ENCODE measurements at places on chromosomes 3 and 15.

DNA sequence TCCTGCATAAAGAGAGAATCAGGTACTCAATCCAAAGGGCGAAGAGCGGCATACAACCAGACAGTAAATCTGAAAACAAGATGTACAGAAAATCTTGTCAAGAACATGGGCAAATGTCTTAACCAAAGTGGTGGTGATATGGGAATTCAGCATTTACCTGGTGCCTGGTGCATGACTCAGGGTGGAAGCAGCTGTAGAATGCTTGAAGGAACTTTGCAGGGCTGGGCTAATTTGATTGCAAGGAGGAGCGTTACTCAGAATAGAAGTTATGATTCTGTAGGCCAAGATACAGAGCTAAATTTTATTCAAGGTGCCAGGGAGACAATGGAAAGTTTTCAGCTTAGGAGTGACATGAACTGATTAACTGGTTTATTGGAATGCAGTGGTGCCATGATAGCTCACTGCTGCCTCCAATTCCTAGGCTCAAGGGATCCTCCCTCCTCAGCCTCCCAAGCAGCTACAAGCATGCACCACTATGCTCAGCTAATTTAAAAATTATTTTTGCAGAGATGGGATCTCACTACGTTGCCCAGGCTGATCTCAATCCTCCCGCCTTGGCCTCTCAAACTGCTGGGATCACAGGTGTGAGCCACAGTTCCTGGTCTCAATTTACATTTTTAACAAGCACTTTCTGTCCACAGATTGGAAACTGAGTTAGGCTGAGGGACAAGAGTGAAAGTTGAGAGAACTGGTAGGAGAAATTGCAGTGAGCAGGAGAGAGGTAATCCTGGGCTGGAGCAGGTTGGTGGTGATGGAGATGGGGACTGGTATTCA, 91.5 kb upstream of the TBC1D5 start:
- no peak for DNase-seq

DNA sequence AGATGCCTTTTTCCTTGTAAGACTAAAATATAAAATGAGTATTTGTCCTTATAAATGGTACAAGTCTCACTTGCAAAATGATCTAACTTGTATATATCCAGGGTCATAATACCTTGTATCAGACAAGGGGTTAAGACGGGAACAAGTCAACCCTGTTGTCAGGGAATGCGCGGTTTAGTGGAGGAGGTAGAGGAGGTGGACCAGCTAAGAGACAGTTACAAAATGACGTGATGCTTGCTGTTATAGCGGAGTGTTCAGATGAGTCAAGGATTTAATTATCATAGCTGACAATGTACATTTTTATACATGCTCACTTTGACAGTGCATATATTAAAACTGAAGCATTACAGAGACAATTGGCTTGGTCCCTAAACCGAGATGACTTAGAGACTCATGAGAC, 26.8 kb upstream of the KLHL25 start:
- no peak for DNase-seq

DNA sequence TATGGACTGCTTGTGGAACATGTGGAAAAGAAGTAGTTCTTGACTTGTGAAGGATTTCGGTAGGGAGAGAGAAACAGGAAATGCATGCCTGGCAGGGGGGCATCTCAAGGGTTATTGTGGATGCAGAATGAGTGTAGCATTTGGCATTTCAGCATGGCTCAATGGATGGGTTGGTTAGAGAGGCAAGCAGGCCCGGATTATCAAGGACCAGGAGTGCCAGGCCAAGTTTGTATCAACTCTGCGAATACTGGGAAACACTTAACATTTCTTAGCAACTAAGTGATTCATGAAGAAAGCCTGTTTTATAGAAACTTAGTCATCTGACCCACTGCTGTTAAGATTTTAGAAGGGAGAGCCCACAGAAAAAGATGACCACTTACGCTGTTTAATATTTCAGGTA, 33.6 kb downstream of the KIF15 start:
- DNase-seq, result no peak

DNA sequence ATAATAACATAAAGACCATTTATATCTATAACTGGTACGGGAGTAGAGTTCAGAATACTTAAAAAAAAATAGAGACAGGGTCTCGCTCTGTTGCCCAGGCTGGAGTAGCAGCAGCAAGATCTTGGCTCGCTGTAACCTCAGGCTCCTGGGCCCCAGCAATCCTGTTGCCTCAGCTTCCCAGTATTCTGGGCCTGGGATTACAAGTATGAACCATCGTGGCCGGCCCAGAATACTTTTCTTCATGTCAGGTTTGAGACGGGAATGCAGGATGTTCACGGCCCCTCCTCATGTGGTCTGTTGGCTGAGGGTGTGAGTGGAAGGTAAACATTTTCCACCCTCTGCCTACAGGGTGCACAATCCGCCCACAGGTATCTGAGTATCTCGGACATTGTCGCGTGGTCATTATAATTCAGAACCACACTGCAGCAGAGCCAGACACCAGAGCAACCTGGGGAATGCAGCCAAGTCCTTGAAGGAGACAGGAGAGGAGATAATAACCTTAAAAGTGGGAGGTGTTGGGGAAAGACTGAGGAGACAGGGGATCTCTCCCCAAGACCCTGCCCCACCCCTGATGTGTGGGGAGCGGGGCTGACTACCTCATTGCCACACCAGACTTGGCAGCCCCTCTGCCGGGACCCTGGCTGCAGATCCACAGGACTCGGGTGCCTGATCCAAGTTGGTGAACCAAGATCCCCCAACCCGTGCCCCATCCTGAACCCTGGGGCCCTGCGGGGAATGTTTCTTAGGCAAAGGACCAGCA, 106.8 kb downstream of the ADCY5 start:
- DNase-seq, result no peak

DNA sequence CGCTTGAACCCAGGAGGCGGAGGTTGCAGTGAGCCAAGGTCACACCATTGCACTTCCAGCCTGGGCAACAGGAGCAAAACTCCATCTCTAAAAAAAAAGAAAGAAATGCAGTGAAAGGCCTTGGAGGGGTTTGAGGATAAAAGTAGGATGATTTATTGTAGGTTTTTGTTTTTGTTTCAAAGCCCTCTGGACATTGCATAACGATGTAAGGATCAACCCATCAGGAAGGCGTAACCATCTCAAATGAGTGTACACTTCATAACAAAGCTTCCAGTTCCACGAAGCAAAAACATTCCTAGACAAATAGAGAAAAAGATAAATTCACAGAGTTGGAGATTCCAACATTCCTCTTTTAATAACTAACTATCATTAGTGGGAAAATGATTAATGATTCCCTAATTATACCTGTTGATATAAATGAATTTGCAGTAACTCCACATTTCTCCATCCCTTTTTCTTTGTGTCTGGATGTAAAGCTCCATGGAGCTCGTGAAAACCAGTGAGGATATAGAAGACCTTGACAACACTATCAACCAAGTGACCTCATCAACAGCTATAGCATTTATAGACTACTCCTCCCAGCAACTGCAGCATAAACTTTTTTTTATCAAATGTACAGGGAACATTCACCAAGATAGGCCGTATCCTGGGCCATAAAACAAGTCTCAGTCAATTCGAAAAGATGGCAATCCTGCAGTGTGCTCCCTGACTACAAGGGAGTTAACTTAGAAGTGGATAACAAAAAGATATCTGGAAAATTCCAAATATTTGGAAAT, 48.7 kb upstream of the PPP4R2 start:
- no peak for DNase-seq

GRCh38 chr3:46614431-46614830, 2.1 kb downstream of the FAM240A start:
- DNase-seq, result no peak

DNA sequence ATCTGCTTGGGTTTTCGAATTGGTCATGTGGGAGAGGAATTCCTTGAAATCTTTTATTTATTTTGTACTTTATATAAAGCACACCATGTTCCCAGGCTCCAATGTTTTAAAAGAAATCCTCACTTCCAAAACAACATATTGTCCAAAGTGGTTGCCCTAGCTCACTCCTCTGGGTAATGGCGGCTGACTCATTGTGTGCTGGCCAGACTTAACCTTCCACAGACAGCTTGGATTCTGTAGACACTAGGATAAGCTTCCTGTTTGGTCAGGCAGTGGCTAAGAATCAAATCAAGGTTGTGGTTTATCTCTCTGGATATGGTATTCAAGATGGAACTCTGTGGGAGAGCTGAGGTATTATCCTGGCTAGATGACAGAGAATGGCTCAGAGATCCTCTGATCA, 55.8 kb upstream of the FAM98B start:
- DNase-seq, result no peak

DNA sequence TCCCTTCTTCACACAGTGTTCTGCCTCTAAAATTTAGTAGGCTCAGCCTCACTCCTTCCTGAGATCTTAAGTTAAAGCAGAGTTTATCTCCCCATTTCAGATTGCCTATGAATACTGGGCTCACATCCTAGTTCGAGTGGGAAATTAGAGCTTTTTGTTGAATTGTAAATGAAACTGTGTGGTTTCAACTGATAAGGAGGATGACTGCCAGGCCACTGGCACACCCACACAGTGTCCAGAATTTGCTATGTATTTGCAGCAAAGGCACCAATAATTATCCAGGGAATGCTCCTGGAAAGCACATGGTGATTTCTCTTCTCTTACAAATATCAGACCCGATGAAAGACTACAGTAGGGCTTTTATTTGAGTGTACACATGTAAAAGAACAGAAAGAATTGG, 308.1 kb upstream of the COL8A1 start:
- DNase-seq, result no peak

DNA sequence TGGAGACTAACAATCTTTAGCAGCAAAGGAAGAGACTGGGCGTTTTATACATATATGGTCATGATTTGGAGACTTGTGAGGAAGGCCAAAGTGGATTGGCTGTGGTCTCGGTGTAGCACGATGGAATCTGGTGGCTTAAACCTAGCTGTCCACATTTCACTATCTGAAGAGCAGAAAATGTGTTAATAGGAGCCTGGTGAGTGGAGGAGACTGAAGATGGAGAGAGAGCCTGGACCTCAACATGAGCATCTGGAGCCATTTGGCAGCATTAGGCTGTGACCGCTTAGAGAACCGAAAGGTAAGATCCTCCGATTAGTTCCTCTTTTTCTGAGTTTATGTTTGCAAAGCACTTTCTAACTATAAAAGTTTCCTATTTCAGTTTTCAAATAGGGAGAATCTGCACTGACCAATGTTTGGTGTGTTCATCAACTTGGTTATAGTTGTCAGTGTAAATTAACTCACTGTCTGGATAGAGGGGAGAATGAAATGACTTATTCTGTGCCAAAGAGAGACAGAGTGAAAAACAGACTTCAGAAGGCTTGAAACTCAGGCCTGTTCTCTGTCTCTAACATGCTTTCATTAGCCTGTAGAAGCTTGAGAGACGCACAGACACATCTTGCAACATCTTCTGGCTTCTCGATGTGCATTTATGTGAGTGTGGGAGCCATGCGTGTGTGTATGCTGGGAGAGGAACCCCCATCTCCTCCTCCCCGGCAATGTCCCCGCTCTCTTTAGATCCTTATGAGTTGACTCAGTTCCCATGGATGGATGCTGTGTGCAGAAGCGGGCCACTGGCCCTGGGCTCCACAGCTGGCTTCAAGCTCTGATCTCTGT, 244.7 kb upstream of the TBL1XR1 start:
- DNase-seq, result peak; percentile 97

GRCh38 chr3:48595075-48595525, at the start of gene COL7A1:
COL7A1 (minus strand) TSS chr3:48595329; CDS start chr3:48595159, 170 bp downstream.
- no peak for DNase-seq

GRCh38 chr3:32186097-32186496, 52.4 kb upstream of the CMTM8 start:
- no peak for DNase-seq

- peak; percentile 29 for DNase-seq
Observed at GRCh38 chr3:150727653-150728502, 24.2 kb upstream of the ERICH6 start.

GRCh38 chr3:56055951-56056350, 412.3 kb downstream of the ERC2 start:
- DNase-seq, result no peak

GRCh38 chr15:94057305-94057704, 174.1 kb upstream of the MCTP2 start:
- DNase-seq, result no peak

GRCh38 chr3:137285924-137286323, 328.1 kb downstream of the IL20RB start:
- no peak for DNase-seq

DNA sequence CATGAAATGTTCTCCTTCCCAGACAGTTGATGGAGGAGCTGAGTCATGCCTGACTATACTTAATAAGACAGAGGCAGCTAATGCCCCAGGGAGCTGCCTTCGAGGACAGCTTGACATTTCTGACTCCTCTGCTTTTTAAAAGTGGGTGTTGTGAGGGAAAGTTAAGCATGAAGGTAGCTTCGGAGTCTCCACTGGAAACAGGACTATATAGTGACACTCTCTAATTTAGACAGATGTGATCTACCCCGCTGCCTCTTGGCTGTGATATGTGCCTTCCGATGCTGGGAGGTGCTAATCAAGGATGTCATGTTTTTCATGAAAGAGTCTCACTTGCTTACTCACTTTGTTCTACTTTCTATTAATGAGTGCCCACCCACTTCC, 72.7 kb downstream of the IL1RAP start:
- DNase-seq, result no peak

GRCh38 chr3:15271785-15272381, 60.5 kb downstream of the SH3BP5 start:
- DNase-seq, result no peak

- no peak for DNase-seq
Observed at GRCh38 chr15:50652671-50653070, 33.9 kb downstream of the TRPM7 start.

DNA sequence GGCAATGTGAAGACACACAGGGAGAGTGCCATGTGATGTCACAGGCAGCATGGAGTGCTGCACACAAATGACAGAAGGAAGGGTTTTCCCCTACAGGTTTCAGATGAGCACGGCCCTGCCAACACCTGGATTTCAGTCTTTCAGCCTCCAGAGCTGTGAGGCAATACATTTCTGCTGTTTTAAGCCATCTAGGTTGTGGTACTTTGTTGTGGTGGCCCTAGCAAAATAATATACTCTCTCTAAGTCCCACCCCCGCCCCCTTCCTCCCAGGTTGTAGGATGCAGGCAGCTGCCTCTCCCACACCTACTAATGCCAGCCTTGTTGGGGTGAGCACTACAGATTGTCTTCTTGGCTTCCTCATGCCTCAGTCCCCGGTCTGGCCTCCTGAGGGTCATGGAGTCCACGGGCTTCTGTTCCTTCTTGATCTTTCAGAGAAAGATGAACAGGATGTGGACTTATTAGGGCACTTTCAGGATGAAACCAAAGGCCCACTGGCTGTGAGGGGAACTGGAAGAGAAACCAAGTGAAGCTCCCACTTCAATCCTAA, 180.0 kb downstream of the CD47 start:
- DNase-seq, result peak; percentile 34

GRCh38 chr3:142239421-142239820, 14.0 kb upstream of the GK5 start:
- no peak for DNase-seq

DNA sequence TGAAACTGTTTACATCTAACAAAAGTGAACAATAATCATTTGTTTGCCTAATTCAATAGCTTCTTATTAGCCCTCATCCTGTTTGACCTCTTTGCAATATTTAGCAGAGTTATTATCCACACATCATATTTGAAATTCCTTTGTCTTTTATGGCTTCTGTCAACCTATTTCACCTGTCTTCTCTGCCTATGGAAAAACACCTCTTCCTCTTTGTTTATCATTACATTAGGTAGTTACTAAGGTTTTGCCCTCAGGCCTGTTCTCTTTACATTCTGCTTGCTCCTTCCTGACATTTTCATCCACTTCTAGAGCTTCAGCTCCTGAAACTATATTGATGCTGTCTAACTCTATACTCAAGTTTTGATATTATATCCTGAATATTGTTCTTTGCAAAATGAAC, 183.0 kb downstream of the SUCNR1 start:
- no peak for DNase-seq
